Effector memory CD8-positive, alpha-beta T cell (primary cell): ENCODE measurements at places on chromosomes 6 and 20.

- no peak for DNase-seq
Observed at GRCh38 chr6:107564589-107564951, 74.7 kb downstream of the SOBP start.

GRCh38 chr20:17626217-17627007 lies 55.6 kb downstream of the RRBP1 start:
- DNase-seq: no peak

- DNase-seq: no peak
Observed at GRCh38 chr6:141033101-141033500, 1099.6 kb upstream of the GJE1 start.

DNA sequence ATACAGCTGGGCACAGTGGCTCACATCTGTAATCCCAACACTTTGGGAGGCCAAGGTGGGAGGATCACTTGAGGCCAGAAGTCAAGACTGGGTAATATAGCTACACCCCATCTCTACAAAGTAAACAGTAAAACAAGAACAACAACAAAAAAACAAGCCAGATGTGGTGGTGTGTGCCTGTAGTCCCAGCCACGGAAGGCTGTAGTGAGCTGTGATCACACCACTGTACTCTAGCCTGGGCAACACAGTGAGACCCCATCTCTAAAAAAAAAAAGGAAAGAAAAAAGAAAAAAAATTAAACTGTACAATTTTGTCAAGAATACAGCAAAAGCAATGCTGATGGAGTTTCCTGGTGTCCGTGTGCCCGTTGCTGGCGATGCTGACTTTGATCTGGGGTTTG lies 47.2 kb upstream of the SLCO4A1 start:
- DNase-seq: no peak

- DNase-seq: no peak
Observed at GRCh38 chr6:101711518-101711917, 318.0 kb downstream of the GRIK2 start.

DNA sequence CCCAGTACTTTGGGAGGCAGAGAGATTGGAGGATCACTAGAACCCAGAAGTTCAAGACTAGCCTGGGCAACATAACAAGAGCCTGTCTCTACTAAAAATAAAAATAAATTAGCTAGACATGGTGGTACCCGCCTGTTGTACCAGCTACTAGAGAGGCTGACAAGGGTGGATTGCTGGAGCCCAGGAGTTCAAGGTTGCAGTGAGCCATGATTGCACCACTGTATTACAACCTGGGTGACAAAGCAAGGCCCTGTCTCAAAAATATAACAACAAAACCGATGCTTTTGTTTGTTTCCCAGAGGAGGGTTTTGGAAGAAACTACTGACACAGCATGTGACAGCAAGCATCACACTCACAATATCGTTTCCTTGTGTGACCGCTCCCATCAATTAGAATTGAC lies 119.6 kb downstream of the TSHZ2 start:
- no peak for DNase-seq

GRCh38 chr20:51417250-51418136 lies 125.0 kb downstream of the NFATC2 start:
- DNase-seq: peak; percentile 55

DNA sequence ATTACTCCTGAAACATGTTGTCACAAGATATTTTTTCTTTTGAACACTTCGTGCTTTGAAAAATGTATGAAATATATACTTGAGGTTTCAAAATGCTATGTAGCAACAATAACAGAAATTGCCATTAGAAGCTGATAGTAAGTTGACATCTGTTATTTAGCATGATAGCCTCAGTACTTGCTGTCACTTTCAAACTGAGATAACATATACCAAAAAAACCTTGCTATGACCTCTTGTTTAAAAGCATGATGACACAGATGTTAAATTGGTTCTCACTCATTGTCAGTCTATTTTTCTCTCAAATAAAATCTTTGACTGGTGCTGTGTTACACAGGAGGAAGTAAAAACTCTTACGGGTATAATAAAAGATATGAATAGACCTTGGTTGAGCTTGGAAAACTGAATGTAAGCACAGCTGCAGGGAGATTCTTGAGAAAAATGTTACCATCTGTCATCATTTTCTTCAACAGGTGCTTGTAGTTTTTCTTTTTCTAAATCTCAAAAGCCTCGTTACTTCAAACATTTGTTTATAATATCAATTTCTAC lies 18.6 kb downstream of the MOXD1 start:
- DNase-seq: no peak

DNA sequence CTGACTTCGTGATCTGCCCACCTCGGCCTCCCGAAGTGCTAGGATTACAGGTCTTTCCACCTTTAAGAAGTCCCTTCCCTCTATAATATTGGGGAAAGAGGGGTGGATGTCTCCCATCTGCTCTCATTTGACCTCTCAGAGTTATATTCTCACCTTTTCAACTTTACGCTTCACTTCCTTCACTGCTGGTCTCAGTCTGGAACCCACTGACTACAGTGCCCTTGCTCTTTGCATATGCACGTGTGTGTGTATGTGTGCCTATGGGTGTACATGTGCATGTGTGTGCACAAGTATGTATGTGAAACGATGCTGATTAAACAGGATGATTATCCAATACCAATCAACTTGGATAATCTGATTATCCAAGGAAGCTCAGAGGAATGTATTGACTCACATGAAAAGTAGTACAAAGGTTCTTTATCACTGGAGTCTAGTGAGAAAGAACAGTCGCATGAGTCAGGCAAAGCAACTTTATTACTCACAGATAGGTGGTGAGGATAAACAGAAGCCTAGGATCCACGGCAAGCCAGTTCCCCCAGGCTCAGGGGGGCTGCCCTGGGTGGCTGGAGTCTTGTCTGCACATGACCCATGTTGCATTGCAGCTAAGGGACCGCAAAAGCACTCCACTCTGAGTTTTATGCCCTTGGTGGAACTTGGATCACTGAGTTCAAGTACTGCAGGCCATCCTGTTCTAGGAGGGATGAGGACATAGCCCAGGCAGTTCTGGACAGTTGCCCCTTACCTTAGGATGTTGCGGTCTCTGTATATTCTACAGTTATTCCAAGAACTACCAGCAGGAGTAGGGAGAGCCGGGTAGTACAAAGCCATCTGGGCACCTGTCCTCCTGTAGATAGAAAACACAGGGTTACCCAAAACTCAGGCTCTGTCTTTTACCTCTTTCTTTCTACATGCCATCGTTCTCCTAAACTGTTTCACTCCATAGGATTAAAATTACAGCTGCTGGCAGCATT lies 50.9 kb downstream of the SNRNP48 start:
- DNase-seq: no peak

DNA sequence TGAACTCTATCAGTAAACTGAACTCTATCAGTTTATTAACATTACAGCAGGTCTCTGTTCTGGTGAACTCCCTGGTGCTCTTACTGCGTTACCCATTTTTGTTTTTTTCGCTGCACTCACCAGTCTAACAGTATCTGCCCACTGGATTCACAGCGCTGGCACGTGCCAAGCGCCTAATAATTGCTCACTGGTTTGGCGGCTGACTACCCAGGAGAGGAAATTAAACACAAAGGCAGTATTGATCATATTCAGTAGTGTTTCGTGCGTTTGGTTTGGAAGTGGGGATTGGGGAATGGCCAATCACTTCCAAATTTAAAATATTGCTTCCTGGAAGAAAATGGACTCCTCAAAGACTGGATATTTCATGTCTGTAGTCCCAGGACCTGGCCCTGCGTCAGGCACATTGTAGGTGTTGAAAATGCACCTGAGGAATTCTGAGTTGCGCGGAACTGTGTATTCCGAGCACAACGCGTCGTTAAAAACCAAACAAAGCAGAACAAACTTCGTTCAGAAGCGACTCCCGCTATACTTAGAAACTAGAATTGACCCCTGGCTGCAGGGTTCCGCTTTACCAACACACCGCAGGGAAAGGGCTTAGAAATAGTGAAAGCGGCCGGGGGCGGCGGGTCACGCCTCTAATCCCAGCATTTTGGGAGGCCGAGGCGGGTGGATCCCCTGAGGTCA lies 1.1 kb upstream of the RPS12 start:
- DNase-seq: peak; percentile 42

DNA sequence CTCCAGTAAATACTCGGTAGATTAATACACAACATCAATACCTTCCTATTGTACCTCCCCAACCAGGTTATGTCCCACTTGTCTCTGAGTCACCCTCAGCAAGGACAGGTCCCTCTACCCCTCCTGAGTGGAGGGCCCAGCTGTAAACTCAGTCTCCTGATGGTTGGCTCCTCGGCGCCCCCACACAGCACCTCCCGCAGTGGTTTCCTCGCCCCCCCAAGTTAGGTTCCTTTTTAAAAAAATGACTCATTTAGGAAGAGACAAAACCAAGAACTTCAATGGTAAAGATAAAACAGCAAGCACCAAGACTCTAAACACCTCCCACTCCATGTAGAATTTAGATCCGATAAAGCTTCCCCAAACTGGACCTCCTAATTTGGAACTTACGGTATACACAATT lies 83.5 kb downstream of the TRERF1 start:
- DNase-seq: no peak

- DNase-seq: no peak
Observed at GRCh38 chr6:52577778-52578463, 1.1 kb upstream of the TRAM2 start.

- no peak for DNase-seq
Observed at GRCh38 chr6:105331927-105332326, 71.0 kb downstream of the PREP start.

DNA sequence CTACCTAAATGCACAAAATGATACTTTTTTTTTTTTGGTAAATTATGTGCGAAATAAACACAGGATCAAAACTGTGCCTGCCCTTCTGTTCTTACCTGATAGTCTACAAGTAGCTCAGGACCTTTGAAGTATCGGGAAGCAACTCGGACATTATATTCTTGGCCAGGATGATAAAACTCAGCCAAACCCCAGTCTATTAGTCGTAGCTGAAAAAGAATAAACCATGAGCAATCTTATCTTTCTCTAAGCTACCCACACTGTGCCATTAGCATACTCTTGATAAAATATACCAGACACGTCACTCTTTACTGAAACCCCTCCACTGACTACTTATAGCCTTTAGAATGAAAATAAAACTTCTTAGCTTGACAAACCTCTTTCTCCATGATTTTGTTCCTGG lies 29.8 kb upstream of the TBC1D20 start:
- DNase-seq: no peak

DNA sequence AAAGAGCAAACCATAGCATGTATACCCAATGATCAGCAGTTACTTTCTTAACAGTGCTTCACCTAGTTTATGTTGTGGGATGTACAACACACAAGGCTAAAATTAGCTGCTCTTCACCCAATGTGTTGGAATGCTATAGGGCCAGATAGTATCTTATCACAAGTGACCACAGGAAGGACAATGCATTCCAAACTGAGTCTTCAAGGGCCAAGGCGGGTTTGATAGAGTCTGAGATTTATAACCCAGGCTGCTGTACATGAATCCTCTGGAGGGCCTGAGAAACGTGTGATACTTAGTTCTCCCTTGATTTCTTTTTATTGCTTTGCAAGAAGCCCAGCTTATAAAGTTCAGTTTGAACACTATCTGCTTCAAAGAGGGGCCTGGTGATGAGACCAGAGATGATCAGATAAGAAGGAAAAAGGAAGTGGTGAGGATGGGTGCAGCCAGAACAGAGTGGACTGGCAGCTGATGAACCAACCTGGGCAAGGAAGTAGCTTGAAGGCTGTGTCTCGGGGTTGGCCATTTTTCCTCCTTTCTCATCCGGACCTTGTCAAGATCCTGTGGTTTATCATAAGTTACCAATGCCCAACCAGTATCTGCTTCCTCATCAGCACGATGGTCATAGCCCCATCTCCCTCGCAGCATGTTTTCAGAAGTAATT lies 62.2 kb upstream of the BMP2 start:
- DNase-seq: no peak

DNA sequence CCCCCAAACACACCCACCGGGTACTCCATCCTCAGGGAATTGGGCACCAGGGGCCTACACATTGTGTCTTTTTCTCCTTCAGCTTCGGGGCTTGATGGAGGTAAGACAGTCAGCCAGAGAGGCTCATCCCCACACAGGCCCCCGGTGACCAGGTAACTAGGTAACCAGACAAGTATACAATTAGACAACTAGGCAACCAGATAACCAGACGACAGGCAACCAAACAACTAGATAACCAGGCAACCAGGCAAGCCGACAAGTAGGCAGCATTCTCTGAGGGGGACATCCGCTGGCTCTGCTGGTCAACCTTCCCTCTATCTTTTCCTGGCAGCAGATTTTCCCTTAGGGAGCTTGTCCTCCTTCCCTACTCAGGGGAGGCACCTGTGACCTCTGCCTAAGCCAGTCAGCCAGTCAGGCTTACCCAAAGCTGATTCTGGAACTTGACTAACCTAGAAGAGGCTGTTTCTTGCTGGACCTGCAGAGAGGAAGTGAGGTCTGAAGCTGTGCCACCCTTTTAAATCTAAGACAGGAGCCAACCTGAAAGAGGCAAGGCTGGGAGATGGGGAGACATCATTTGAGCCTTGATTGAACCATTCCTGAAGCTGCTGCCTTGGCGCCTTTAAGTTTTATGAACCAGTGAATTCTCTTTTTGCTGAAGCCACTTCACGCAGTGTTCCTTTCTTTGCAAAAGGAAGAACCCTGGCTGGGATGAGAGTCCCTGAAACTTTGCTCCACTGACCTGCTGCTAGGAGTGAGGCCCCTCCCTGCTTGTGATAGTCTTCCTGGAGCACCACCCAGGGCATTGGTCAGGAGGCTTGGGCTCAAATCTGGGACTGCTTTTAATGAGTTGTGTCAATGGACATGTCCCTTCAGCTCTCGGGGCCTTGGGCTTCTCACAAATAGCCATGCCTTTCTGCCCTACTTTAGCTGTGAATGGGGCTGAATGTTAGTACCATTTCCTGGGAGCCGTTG lies 96.4 kb upstream of the RNF24 start:
- no peak for DNase-seq

DNA sequence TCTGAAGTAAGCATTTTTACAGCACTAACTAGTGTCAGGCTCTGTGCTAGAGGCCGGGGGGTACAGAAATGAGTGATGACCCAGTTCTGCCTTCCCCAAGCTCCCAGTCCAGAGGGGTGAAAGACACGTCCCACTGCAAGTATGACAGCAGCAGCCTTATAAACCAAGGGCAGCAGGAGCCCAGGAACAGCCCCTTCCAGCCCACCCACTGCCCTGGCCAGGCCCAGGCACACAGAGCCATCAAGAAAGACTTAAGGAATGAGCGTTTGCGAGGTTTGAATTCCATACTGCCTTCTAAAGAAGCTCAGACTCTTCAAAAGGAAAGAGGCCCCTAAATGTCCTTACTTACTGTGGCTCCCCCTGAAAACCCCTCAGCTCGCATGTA lies 10.0 kb downstream of the TRERF1 start:
- DNase-seq: no peak
